Activated naive CD8-positive, alpha-beta T cell treated with anti-CD3 and anti-CD28 coated beads for 36 hours (primary cell): ENCODE measurements at places on chromosomes 1 and 21.

GRCh38 chr1:167676916-167677848 lies 44.6 kb upstream of the MPZL1 start:
- DNase-seq: no peak
- H3K27me3 ChIP-seq: no peaks in the 10 kb centered on the region
- H3K27ac ChIP-seq: no peak overlapping the region
- peaks cover 36% of the 10 kb centered on the region for H3K36me3 ChIP-seq

- no peak overlapping the region for H3K4me3 ChIP-seq
- no peaks in the 10 kb centered on the region for H3K27me3 ChIP-seq
- no peak overlapping the region for H3K27ac ChIP-seq
- no peaks in the 10 kb centered on the region for H3K36me3 ChIP-seq
These were observed 283.0 kb downstream of the LRRIQ3 start for GRCh38 chr1:73914951-73915350.

GRCh38 chr1:54080598-54081049 lies 27.2 kb downstream of the TCEANC2 start:
- H3K4me3 ChIP-seq: no peak overlapping the region
- no peaks in the 10 kb centered on the region for H3K27me3 ChIP-seq
- no peak for DNase-seq
- no peak overlapping the region for H3K27ac ChIP-seq
- H3K36me3 ChIP-seq: peaks cover 2% of the 10 kb centered on the region

DNA sequence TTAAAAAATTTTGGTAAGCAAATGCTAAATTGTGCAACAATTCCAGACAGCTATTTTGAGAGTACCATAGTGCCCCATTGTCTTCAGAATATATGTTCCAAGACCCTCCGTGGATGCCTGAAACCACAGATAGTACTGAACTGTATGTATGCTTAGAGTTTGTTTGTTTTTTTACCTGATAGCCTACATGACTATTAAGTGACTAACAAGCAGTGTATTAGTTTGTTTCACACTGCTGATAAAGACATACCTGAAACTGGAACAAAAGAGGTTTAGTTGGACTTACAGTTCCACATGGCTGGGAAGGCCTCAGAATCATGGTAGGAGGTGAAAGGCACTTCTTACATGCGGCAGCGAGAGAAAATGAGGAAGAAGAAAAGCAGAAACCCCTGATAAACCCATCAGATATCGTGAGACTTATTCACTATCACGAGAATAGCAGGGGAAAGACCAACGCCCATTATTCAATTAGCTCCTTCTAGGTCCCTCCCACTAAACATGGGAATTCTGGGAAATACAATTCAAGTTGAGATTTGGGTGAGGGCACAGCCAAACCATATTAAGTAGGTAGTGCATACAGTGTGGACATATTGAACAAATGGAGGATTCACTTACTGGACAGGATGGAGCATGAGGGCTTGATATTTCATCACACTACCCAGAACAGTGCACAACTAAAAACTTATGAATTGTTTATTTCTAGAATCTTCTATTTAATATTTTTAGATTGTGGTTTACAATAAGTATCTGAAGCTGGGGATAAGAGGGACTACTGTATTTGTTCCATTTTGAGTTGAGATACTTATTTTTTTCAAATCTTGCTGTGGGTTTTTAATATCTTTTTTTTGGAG lies 78.5 kb downstream of the LHX9 start:
- H3K27ac ChIP-seq: no peak overlapping the region
- peaks cover 2% of the 10 kb centered on the region for H3K4me1 ChIP-seq
- DNase-seq: no peak
- H3K4me3 ChIP-seq: no peak overlapping the region
- no peaks in the 10 kb centered on the region for H3K36me3 ChIP-seq

DNA sequence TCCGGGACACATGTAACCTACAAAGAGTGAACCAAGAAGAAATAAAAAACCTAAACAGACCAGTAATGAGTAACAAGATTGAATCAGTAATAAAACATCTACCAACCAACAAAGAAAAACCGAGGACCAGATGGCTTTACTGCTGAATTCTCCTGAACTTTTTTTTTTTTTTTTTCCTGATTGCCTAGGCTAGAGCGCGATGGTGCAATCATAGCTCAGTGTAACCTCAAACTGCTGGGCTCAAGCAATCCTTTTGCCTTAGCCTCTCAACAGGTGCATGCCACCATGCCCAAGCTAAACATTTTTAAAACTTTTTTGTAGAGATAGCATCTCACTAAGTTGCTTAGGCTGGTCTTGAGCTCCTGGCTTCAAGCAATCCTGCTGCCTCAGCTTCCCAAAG lies 11.2 kb upstream of the FGGY start:
- H3K27ac ChIP-seq: no peak overlapping the region
- no peaks in the 10 kb centered on the region for H3K36me3 ChIP-seq
- DNase-seq: no peak
- no peaks in the 10 kb centered on the region for H3K27me3 ChIP-seq

DNA sequence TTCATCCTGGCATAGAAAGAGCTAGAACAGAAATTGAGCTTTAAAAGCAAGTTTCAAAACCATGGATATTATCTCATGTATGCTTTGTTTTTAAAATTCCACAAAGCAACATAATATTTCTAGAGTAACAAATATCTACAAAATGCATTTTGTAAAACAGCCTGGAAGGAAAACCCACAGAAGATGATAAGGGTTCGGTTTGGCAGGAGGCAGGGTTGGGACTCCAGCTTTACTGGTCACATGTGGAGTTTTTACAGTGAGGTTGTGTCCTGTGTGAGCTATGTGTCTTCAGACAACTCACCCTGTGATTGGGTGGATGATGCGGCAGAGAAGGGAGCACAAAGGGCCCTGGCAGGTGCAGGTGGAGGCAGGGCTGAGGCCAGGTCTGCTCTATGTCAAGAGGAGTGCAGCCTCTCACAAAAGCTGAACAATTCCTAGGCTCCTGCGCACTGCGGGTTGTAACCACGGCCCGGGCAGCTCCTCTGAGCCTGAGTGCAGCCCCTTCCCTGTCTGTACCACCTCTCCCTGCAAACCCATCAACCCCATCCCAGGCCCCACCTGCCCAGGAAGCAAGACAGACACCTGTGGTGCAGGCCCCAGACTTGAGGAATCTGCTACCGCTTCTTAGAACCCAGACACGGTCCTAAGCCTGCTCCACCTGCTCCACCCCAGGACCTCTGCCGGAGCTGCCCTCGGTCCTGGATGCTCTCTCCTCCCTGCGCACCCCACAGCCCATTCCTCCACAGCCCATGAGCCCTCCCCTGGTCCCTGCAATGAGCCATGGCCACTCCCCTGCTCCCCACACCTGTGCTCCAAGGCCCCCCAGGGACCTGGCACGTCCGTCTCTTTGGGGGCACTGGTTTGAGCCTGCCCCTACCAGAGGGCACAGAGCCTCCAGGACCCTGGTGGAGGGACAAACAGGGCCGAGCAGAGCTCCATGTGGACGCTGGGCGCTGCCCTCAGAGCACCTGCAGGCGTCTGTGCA lies 2.8 kb upstream of the COL18A1 start:
- peaks cover 6% of the 10 kb centered on the region for H3K36me3 ChIP-seq
- H3K27me3 ChIP-seq: peaks cover 62% of the 10 kb centered on the region
- no peak overlapping the region for H3K27ac ChIP-seq
- no peak overlapping the region for H3K4me3 ChIP-seq

DNA sequence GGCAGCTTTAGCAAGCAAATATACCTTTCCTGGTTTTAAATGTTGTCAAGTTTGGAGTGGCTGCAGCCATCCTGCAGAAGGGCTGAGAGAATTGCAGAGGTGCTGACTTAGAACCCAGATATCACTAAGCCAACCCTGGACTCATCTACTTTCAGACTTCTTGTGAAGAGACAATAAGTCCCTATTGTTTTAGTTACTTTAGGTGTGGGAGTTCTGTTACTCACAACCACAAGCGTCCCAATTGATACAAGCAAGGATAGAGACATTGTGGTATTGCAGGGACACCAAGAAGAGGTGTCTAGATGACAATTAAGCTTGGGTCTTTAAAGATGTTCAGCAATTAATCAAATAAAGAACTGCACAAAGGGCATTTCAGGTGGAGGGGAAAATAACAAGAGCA lies 8.8 kb upstream of the ETV3 start:
- no peak for DNase-seq
- H3K4me3 ChIP-seq: no peak overlapping the region
- no peaks in the 10 kb centered on the region for H3K27me3 ChIP-seq

GRCh38 chr1:39901714-39902459 lies at the start of gene MYCL:
TSS of gene MYCL (minus strand) at chr1:39901917. CDS start at chr1:39901434, 483 bp downstream.
- peaks cover 69% of the 10 kb centered on the region for H3K27me3 ChIP-seq
- no peaks in the 10 kb centered on the region for H3K4me1 ChIP-seq
- DNase-seq: peak; percentile 80
- no peaks in the 10 kb centered on the region for H3K36me3 ChIP-seq
- no peak within 1 kb of the TSS for H3K27ac ChIP-seq

DNA sequence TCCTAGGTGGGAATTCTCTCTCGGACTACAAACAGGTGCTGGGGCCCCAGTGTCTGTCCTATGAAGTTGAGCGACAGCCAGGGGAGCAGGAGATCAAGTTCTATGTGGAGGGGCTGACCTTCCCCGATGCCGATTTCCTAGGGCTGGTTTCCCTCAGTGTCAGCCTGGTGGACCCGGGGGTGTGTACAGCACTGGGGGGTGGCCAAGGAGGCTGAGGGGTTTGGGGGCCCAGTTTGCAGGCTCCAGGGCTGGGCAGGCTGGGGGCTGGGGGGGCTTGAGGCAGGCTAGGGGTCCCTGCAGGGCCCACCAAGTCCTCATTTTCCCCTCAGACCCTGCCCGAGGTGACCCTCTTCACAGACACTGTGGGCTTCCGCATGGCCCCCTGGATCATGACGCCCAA lies 20.3 kb upstream of the PADI3 start:
- H3K4me1 ChIP-seq: no peaks in the 10 kb centered on the region
- H3K4me3 ChIP-seq: no peak overlapping the region
- no peak overlapping the region for H3K27ac ChIP-seq
- no peaks in the 10 kb centered on the region for H3K36me3 ChIP-seq
- H3K27me3 ChIP-seq: peaks cover 3% of the 10 kb centered on the region

GRCh38 chr1:199046618-199047017 lies 407.8 kb downstream of the PTPRC start:
- H3K4me3 ChIP-seq: no peak overlapping the region
- no peak overlapping the region for H3K27ac ChIP-seq
- DNase-seq: no peak

- peaks cover 3% of the 10 kb centered on the region for H3K27me3 ChIP-seq
- no peak for DNase-seq
- no peak overlapping the region for H3K27ac ChIP-seq
- no peaks in the 10 kb centered on the region for H3K36me3 ChIP-seq
- H3K4me3 ChIP-seq: no peak overlapping the region
- no peaks in the 10 kb centered on the region for H3K4me1 ChIP-seq
These were observed 67.8 kb upstream of the POU3F1 start for GRCh38 chr1:38114241-38115026.

- DNase-seq: no peak
- H3K27ac ChIP-seq: no peak overlapping the region
- peaks cover 10% of the 10 kb centered on the region for H3K4me1 ChIP-seq
- H3K36me3 ChIP-seq: no peaks in the 10 kb centered on the region
- H3K4me3 ChIP-seq: peak overlapping the region; percentile 57
These were observed 1.3 kb downstream of the ARHGAP29 start for GRCh38 chr1:94236013-94236491.

- H3K36me3 ChIP-seq: no peaks in the 10 kb centered on the region
- H3K4me3 ChIP-seq: no peak overlapping the region
- no peak for DNase-seq
- H3K27me3 ChIP-seq: peaks cover 6% of the 10 kb centered on the region
- H3K4me1 ChIP-seq: peaks cover 8% of the 10 kb centered on the region
These were observed 311.5 kb downstream of the DUSP10 start for GRCh38 chr1:221430152-221430960.

DNA sequence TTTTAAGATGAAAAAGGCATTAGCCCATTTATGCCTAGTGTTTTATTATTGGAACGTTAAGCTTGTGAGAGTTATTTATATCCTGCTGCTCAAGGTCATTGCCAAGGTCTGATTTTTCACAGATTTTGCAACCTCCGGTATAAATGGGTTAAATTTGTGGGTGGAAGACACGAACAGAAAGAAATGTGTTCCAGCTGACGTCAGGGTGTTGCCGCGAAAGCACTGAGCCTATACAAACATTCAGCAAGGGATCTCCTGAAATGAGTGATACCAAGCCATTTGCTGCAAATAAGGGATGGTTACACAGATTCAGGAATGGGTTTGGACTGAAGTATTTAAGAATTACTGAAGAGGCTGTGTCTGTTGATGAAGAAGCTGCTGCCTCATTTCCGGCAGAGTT lies 32.2 kb downstream of the TMED5 start:
- H3K27ac ChIP-seq: no peak overlapping the region
- H3K4me3 ChIP-seq: no peak overlapping the region
- no peaks in the 10 kb centered on the region for H3K27me3 ChIP-seq
- DNase-seq: no peak
- H3K36me3 ChIP-seq: peaks cover 24% of the 10 kb centered on the region

- peak overlapping the region; percentile 45 for H3K27ac ChIP-seq
- DNase-seq: peak; percentile 37
- peaks cover 11% of the 10 kb centered on the region for H3K4me1 ChIP-seq
- no peaks in the 10 kb centered on the region for H3K27me3 ChIP-seq
- H3K4me3 ChIP-seq: peak overlapping the region; percentile 33
These were observed 972 bp downstream of the CFAP410 start for GRCh38 chr21:44337941-44338895.

GRCh38 chr1:177023249-177023648 lies 141.3 kb downstream of the ASTN1 start:
- DNase-seq: no peak
- no peaks in the 10 kb centered on the region for H3K4me1 ChIP-seq
- no peak overlapping the region for H3K4me3 ChIP-seq
- no peaks in the 10 kb centered on the region for H3K27me3 ChIP-seq

- peaks cover 12% of the 10 kb centered on the region for H3K36me3 ChIP-seq
- H3K27me3 ChIP-seq: no peaks in the 10 kb centered on the region
- no peak overlapping the region for H3K4me3 ChIP-seq
- peaks cover 30% of the 10 kb centered on the region for H3K4me1 ChIP-seq
- DNase-seq: no peak
These were observed 38.8 kb downstream of the EGLN1 start for GRCh38 chr1:231383159-231383860.

DNA sequence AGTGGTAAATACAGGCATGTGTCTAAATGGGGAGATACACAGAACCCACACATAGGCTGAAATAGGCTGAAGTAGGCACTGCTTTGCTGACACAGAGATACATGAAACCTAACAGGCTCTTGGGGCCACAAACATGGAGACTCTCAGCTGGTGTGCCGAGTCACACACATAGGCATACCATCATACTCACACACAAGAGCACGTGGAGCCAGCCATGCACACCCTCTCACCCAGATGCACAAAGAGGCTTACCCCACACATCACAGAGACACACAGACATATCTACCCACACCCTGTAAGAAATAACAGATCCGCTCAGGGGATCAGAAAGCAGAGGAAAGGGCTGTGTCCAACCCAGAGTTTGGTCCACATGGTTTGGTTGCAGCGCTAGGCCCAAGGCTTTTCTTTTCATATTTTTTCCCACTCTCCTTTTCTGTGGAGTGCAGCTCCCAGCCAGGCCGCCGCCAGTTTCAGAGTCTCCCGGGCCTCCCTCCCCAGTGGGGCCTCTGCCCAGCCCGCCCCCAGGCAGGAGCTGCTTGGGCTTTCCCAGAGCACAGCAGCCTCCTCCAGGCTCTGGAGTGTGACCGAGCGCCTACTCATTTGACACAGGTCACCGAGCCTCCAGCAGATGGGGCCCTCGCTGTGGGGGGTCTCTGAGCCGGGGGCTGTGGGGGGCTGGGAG lies 3.9 kb upstream of the POU3F1 start:
- no peak overlapping the region for H3K27ac ChIP-seq
- no peak for DNase-seq
- H3K4me1 ChIP-seq: peaks cover 15% of the 10 kb centered on the region
- no peaks in the 10 kb centered on the region for H3K36me3 ChIP-seq
